ENCODE measurements at places on chromosomes 7 and 10.

DNA sequence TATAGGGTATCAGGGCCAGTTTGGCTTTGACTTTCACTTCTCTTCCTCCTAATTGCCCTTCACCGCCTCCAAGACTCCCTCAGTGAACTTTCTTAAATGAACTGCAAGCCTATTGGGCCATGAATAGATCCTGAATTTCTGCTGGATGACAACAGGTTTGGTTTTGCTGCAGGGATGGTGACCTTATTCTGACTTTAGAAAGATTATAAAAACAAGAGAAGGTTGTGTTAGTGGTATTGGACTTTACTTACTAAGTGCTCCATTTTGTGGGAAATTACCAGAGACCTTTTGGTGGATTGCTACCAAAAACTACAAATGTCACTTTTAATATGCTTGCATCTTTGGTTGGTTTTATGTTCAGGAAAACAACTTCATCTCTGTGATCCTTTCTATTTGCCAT is 11.5 kb upstream of the LIPA start:
- no peak for DNase-seq

DNA sequence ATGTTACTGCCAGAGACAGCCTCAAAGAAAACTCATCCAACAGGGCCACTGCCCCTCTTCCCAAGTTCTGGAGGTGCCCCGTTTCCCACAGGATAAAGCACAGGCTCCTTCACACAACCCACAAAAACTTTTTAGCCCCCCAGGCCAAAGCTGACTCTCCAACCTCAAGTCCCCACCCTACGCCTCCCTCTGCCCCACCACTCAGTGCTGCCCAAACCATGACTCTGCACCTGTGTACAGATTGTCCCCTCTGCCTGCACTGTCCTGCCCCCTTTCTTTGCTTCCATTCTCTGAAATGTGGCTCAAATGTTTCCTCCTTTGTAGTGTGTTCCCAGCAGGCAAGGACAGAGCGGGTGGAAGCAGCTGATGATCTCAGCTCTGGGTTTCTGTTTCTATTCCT is 284.0 kb downstream of the GRID1 start:
- DNase-seq, result no peak

DNA sequence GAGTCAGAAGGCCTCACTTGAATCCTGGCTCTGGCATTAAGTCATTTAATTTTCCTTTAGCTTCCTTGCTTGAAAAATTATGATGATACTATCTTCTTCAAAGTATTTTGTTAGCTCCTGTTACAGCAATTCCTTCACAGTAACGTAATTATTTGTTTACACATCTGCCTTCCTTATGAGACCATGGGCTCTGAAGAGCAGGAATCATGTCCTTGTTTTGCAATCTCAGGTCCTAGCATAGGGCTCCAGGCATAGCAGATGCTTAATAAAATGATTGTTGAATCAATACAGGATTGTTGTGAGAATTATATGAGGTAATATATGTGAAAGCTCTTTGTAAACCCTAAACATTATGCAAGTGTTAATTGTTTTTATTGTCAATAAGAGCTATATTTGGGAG is 25.5 kb downstream of the KLHDC10 start:
- DNase-seq, result no peak

DNA sequence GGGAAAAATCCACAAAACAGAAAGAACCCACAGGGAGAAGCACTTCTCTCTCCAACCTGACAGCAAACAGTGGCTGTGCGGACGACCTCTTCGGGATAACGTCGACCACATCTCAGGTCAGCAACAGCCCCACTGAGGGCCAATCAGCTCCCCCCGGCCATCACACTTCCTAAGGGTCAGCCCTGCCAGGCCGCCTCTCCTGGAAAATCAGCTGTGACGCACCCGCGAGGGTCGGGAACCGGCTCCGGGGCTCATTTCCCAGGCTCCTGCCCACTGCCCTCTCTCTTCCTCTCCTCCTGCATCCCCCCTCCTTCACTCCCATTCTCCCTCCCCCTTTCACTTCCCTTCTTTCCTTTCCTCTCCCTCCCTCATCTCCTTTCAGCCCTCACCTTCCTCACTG is 118.3 kb downstream of the DIP2C start:
- DNase-seq, result no peak

DNA sequence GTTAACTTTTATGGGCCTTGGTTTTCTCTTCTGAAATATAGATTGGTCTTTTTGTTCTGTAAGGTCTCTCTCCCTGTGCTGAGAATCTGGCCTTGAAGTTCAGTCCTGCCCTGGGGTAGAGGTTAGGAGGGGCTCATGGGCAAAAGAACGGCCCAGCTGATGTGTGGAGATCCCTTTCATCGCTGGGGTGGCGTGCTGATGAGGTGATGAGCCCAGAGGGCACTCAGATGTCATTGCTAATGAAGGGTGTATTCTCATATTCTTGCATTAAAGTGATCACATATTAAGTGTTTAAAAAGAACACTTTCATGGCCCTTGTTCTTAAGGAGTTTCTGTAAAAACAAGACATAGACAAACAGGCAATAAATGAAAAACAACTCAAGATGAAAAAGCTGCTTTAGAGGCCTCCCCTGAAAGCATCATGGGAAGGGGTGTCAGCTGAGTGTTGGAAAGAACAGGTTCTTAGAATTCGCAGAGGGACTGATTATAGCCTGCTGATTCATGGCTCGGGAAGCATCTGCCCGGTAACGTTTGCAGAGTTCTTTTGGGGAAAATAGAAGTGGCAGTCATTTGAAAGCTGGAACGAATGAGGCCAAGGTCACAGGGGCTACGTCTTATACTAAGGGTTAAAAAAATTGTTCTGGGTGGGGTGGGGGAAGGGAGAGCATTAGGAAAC is 72.5 kb upstream of the GPR158 start:
- no peak for DNase-seq

DNA sequence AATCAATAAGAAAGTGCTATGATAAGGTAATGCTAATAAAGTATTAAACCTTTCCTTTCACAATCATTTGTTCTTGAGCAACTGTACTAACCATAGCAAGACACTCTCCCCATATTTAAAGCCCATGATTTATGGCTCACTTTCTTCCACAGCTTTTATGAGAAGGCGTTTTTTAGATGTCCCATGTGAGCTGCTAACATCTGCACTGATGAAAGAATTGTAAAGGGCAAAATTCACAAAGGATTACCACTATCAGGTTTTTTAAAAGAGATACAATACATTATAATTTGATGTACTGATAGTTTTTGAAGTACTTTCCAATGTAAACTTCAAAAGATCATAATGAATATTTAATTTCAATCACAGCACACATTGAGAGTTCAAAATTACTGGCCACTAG is 75.7 kb downstream of the RNLS start:
- no peak for DNase-seq

DNA sequence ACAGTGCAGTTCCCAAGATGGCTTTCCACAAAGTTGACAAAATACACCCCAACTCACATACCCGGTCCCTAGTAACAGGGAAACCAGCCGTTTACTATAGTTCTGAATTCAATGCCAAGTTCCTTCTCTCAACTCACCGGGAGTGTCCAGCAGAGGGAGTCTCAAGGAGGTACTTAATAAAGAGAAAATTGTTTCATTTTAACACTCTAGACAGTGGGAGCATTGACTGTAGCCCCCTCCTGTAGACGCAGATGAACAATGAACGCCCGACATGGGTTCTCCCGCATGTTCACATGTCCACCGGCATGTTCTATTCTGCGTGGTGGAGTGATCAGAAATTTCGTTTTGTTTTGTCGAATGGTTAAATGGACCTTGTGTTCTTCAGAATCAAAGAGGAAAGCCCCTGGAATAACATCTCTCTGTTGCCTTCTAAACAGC is 1.9 kb downstream of the HIPK2 start:
- DNase-seq, result peak; percentile 29

DNA sequence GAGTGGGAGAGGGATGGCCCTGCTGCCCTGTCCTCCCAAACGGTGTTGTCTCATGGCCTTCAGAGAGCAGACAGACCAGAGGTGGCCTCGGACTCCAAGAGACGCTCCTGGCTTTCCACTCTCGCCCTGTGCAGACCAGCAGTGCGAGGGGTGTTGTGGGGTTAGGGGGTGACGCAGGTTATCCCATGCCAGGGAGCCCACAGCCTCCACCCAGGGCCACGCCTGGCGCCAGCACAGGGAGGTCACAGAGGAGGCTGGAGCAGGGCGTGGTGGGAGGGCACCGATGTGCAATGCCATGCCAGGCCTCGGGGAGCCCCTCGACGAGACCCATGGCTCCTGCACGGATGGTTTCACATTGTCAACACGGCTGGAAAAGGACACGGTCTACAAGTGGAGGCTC is 52.1 kb downstream of the INPP5A start:
- DNase-seq, result no peak

DNA sequence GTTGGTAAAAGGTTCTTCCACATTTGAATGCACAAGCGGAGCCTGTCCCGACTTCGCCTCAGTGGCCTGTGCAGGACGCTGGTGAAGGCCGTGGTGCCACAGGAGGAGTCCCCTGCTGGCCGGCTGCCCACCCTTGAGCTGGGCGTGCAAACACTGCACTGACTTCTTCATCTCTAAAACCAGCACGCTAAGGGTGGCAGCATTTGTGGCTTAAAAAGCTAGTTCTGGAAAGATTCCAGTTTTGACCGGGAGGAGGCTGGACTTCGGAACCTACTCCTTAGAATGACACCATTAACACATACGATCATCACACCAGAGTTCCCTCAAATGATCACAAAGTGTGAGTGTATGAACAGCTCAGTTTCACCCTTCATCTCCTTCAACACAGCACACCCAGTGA is 102.4 kb downstream of the SMURF1 start:
- no peak for DNase-seq

GRCh38 chr10:33306701-33307519 is 27.6 kb downstream of the NRP1 start:
- DNase-seq, result no peak

DNA sequence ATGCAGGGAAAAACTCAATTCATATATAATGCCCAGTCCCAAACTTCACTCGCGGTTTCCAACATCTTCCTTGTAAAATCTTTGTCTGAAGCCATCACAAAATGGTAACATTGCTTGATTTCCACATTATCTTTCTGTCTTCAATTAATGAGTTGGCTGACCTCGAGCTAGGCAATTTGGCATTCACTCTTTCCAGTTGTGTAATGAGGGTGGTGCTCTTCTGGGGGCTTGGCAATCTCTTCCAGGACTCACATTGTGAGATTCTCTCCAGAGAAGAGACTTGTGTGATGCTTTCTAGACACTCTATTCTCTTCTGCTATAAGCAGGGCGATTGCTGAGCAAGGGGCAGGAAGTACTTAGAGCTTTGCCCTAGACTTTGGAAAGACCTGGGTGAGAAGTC is 179.5 kb downstream of the JCAD start:
- DNase-seq, result no peak

DNA sequence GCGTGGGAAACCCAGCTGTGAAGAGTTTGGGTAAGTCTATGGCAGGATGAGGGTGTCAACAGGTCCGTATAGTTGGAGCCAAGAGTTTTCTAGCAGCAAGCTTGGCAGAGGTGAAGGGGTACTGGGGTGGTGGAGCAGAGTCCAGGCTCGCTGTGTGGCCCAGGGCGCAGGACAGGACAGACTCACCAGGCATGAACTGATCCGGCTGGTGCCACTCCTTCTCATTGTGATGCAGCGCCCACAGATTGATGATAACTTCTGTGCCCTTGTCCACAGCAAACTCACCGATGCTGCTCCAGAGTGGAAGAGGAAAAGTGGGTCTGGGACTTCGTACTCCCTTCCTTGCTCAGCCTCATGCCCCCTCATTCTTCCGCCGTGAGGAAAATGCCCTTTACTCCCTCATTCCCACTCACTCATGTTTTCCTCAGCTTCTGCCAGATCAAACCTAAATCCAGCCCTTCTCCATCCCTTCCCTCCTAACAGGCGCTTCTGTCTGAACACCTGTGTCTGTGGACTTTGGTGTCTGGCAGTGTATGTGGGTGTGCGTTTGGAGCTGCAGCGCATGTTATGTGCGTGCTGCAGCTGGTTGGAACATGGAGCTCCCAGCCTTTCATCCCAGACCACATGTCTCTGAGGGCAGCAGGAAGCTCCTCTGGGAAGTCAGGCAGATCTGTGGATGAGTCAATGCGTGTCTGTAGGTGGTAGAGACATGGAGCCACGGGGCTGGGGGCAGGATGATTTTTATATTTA is 5.7 kb downstream of the CYP17A1 start:
- DNase-seq, result no peak

GRCh38 chr7:101156866-101157589 is 2.8 kb downstream of the AP1S1 start:
- no peak for DNase-seq

DNA sequence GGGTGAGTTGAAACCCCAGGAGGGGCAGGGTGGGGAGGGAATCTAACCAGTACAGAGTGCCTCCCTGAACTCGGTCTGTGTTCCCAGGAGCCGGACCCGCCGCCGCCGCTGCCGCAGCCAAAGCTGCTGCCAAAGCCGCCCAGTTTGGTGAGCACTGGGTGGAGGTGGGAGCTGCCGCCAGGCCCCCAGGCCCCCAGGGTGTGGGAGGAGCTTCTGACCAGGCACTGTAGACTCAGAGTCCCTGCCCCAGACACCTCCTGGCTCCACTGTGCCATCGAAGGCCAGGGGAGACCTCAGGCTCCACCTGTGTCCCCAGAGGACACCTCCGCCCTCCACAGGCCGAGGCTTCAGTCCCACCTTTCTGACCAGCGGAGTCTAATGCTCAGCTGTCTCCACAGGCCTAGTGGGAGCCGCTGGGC is 20.4 kb upstream of the LIMK1 start:
- DNase-seq, result no peak

- DNase-seq, result no peak
These were observed 7.3 kb downstream of the SLC25A13 start for GRCh38 chr7:96314402-96315124.

- no peak for DNase-seq
These were observed 99.6 kb downstream of the PRPF18 start for GRCh38 chr10:13686331-13686752.

DNA sequence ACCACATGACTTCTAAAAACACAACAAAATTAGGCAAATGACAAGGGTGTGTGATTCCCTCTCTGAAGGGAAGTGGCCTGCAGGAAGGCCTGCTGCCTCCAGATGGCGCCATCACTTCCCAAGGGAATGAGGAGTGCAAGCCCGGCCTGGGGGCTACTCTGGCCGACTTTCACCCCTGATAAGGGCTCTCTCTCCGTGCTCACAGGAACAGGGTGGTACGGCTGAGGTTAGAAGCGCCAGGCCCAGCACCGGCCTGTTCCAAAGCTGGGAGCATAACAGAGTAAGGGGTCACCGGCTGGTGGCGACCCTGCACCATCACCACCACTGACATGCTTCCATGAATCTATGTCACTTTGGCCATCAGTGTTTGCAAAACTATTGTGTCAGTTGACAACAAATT is 13.1 kb downstream of the RBP3 start:
- no peak for DNase-seq

GRCh38 chr7:135508883-135509588 is 866 bp downstream of the CNOT4 start:
- DNase-seq, result no peak

DNA sequence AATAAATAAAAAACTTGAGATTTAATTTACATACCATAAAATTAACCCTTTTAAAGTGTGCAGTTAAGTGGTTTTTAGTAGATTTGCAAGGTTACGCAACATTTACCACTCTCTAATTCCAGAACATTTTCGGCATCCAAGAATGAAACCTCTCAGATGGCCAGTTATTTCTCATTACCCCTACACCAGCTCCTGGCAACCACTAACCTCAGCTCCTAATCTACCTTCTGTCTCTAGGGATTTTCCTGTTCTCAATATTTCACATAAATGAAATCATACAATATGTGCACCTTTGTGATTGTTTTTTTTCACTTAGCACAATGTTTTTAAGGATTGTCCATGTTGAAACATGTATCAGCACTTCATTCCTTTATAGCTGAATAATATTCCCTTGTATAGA is 45.1 kb downstream of the INPP5F start:
- DNase-seq, result no peak

- DNase-seq, result no peak
These were observed 85.1 kb upstream of the IGFBP3 start for GRCh38 chr7:46006212-46006611.

- no peak for DNase-seq
These were observed 631 bp downstream of the HPS6 start for GRCh38 chr10:102065561-102066398.

Data from stimulated activated CD8-positive, alpha-beta memory T cell treated with anti-CD3 and anti-CD28 coated beads, Interleukin-4, amount 100 ng/mL, for 4 hours (primary cell).